Activated B cell treated with CpG ODN at 0.5 μM for 24 hours (primary cell): ENCODE measurements at places on chromosomes 7 and 10. TPM values are rescaled to one million over a fixed set of nuclear protein-coding genes. Genes with fewer than 3 reads are reported as not detected.
A peak's percentile ranks its signal among the peaks of the same experiment; 100 is the strongest.

- H3K4me1 ChIP-seq: peaks cover 41% of the 10 kb centered on the region
- H3K36me3 ChIP-seq: peaks cover 28% of the 10 kb centered on the region
- H3K27me3 ChIP-seq: no peaks in the 10 kb centered on the region
- H3K27ac ChIP-seq: peak overlapping the region; percentile 80
Observed at GRCh38 chr7:5780801-5781496, 514 bp downstream of the RNF216 start.

The PPP1R17 gene
- not detected in 2 replicates for total RNA-seq

The CYP2C19 gene
- total RNA-seq: not detected in 2 replicates

GRCh38 chr10:48818081-48818480 lies 121.6 kb downstream of the LRRC18 start:
- peak overlapping the region; percentile 22 for H3K27ac ChIP-seq
- peaks cover 80% of the 10 kb centered on the region for H3K36me3 ChIP-seq
- DNase-seq: no peak
- H3K4me1 ChIP-seq: peaks cover 3% of the 10 kb centered on the region
- no peak overlapping the region for H3K4me3 ChIP-seq

The SPDYE9 gene
- not detected in 2 replicates for total RNA-seq

The RADIL gene
- not detected in 2 replicates for total RNA-seq

GRCh38 chr7:27608776-27609495 lies 53.7 kb downstream of the HIBADH start:
- H3K4me3 ChIP-seq: no peak overlapping the region
- no peak overlapping the region for H3K27ac ChIP-seq
- H3K4me1 ChIP-seq: no peaks in the 10 kb centered on the region
- DNase-seq: no peak
- H3K36me3 ChIP-seq: no peaks in the 10 kb centered on the region

DNA sequence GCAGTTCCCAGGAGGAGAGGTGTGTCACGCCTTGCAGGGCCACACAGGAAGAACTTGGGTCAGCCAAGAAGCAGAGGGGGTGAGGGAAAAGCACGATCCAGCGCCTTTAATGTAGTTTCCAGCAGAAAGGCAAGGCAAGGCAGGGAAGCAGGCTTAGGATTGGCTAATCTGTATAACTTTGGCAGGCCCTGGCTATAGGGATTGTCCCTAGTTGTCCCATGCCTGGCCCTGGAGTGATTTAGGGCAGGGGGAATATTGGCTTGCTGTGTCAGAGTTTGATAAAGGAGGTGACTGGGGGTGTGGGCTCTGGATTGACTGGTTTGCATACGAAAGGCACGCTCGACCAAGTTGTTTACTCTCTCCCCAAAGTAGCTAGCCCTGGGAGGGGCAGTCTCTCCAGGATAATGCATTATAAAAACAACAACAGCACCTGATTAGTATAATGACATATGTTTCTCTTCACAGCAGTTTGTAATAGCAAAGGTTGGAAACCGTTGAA lies 44.5 kb downstream of the RBM28 start:
- no peaks in the 10 kb centered on the region for H3K27me3 ChIP-seq
- no peak overlapping the region for H3K4me3 ChIP-seq
- peaks cover 16% of the 10 kb centered on the region for H3K36me3 ChIP-seq
- H3K27ac ChIP-seq: no peak overlapping the region
- peaks cover 2% of the 10 kb centered on the region for H3K4me1 ChIP-seq
- no peak for DNase-seq

- H3K4me3 ChIP-seq: no peak overlapping the region
- H3K36me3 ChIP-seq: peaks cover 2% of the 10 kb centered on the region
- H3K27ac ChIP-seq: no peak overlapping the region
- H3K27me3 ChIP-seq: no peaks in the 10 kb centered on the region
- no peak for DNase-seq
- H3K4me1 ChIP-seq: peaks cover 21% of the 10 kb centered on the region
Observed at GRCh38 chr7:151820491-151821105, 56.3 kb downstream of the PRKAG2 start.

The VGF gene
- total RNA-seq: 0.07 and 0.11 TPM in 2 replicates

DNA sequence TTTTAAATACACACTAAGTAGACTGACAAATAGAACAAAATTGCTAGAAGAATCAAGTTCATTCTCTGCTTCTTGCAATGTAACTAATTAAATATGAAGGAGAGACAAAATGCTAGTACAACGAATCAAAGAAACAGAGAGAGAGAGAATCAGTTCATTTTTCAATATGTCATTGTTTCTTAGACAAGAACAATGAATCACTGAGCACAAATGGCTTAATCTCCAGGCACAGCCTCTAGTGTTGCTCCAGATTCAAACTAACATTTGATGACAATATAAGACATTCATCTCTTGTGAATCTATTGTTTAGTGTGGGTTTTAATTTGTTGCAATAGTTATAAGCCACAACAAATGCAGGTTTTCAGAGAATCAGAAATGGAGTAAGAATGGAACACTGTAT lies 357.4 kb upstream of the TMEM229A start:
- no peaks in the 10 kb centered on the region for H3K36me3 ChIP-seq
- H3K4me1 ChIP-seq: no peaks in the 10 kb centered on the region

GRCh38 chr7:106841896-106842390 lies 23.1 kb upstream of the PIK3CG start:
- H3K27ac ChIP-seq: peak overlapping the region; percentile 19
- H3K36me3 ChIP-seq: no peaks in the 10 kb centered on the region
- H3K4me1 ChIP-seq: peaks cover 29% of the 10 kb centered on the region
- H3K4me3 ChIP-seq: no peak overlapping the region
- no peaks in the 10 kb centered on the region for H3K27me3 ChIP-seq
- DNase-seq: no peak

- no peak for DNase-seq
- no peaks in the 10 kb centered on the region for H3K36me3 ChIP-seq
- H3K4me3 ChIP-seq: no peak overlapping the region
- no peak overlapping the region for H3K27ac ChIP-seq
- H3K4me1 ChIP-seq: no peaks in the 10 kb centered on the region
- no peaks in the 10 kb centered on the region for H3K27me3 ChIP-seq
Observed at GRCh38 chr10:44064987-44065787, 319.7 kb downstream of the CXCL12 start.

GRCh38 chr10:70561070-70561469 lies 41.5 kb downstream of the PRF1 start:
- no peaks in the 10 kb centered on the region for H3K27me3 ChIP-seq
- H3K36me3 ChIP-seq: no peaks in the 10 kb centered on the region
- no peak overlapping the region for H3K27ac ChIP-seq
- no peak for DNase-seq
- peaks cover 24% of the 10 kb centered on the region for H3K4me1 ChIP-seq
- H3K4me3 ChIP-seq: no peak overlapping the region

DNA sequence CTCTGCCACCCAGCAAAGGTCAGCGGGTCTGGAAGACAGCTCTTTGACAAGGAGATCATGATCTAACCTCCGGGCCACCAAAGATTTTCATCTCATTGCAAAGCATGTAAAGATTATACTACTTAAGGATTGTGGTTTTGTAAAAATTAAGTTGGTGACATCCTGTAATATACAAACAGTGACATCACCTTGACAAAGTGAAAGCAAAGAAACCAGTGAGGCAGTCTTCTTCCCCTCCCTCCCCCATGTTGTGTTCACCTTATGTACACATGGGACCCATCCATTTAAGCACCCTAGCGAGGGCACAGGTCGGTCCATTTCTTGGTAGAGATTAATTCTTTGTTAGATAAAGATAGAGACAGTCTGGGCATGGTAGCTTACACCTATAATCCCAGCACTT lies 3.9 kb downstream of the MDH2 start:
- peaks cover 47% of the 10 kb centered on the region for H3K36me3 ChIP-seq
- peaks cover 29% of the 10 kb centered on the region for H3K4me1 ChIP-seq
- no peak overlapping the region for H3K4me3 ChIP-seq
- no peak for DNase-seq

- DNase-seq: no peak
- H3K27me3 ChIP-seq: peaks cover 19% of the 10 kb centered on the region
- no peaks in the 10 kb centered on the region for H3K36me3 ChIP-seq
- H3K4me1 ChIP-seq: no peaks in the 10 kb centered on the region
Observed at GRCh38 chr10:75367021-75367487, 34.5 kb downstream of the ZNF503 start.

The CALHM1 gene
- total RNA-seq: 0.40 and 0.42 TPM in 2 replicates

DNA sequence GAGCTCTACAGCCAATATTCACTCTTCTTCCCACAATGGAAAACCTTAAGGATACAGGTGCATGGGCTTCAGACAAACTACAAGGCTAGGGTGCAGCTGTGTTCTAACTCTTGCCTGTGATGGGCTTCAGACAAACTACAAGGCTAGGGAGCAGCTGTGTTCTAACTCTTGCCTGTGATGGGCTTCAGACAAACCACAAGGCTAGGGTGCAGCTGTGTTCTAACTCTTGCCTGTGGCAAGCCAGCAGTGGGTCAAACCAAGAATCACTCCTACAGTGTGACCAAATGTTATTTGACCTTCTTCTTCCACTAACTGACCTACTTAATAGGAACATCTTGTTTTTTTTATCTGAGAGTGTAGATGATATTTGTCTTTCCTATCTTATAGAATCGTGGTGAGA lies 7.4 kb downstream of the SORCS1 start:
- H3K4me1 ChIP-seq: no peaks in the 10 kb centered on the region
- no peaks in the 10 kb centered on the region for H3K36me3 ChIP-seq
- no peak for DNase-seq
- no peak overlapping the region for H3K4me3 ChIP-seq

The GPR146 gene
- total RNA-seq: 6.2 and 6.9 TPM in 2 replicates

DNA sequence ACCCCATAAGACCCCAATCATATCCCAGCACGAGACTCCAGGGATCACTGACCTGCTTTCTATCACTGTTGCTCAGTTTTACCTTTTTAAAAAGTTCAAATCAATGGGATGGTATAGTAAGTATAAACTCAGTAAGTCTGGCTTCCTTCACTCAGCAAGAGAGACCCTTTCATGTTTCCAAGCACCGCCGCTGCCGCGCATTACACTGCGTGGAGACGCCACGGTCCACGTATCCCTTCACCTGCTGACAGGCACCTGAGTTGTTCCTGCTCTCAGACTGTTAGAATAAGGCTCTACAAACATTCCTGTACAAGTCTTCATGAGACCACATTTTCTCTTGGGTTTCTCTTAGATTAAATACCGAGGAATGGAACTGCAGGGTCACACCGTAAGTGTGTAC lies 28.3 kb downstream of the MAD1L1 start:
- H3K36me3 ChIP-seq: peaks cover 39% of the 10 kb centered on the region
- DNase-seq: no peak
- H3K4me1 ChIP-seq: peaks cover 16% of the 10 kb centered on the region

- no peak overlapping the region for H3K27ac ChIP-seq
- H3K4me1 ChIP-seq: no peaks in the 10 kb centered on the region
- no peaks in the 10 kb centered on the region for H3K27me3 ChIP-seq
Observed at GRCh38 chr7:102849079-102849478, 63.7 kb upstream of the LRRC17 start.

The MYO1G gene
- total RNA-seq: 143 and 154 TPM in 2 replicates

GRCh38 chr10:74542077-74542476 lies 284.3 kb upstream of the KAT6B start:
- H3K4me3 ChIP-seq: no peak overlapping the region
- no peak overlapping the region for H3K27ac ChIP-seq
